ENCODE measurements at places on chromosomes 2 and 18.

DNA sequence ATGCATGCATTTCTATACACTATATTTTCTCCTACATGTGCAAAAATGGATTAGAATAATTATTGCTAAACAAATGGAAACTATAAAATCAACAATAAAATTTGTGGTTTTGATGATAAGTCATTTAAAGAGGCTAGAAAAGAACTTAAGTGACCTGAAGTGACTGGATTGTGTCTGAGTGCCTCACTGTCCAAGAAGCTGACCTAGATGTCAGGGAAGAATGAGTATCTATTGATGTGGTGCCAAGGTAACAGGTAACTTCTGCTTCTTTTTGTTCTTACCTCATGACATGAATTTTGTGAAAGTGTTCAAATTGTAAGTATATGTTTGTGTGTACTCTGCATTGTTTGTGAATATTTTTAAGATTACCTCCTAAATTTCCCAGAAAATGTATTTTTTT is 1623.9 kb upstream of the ACVR2A start:
- DNase-seq, result no peak

DNA sequence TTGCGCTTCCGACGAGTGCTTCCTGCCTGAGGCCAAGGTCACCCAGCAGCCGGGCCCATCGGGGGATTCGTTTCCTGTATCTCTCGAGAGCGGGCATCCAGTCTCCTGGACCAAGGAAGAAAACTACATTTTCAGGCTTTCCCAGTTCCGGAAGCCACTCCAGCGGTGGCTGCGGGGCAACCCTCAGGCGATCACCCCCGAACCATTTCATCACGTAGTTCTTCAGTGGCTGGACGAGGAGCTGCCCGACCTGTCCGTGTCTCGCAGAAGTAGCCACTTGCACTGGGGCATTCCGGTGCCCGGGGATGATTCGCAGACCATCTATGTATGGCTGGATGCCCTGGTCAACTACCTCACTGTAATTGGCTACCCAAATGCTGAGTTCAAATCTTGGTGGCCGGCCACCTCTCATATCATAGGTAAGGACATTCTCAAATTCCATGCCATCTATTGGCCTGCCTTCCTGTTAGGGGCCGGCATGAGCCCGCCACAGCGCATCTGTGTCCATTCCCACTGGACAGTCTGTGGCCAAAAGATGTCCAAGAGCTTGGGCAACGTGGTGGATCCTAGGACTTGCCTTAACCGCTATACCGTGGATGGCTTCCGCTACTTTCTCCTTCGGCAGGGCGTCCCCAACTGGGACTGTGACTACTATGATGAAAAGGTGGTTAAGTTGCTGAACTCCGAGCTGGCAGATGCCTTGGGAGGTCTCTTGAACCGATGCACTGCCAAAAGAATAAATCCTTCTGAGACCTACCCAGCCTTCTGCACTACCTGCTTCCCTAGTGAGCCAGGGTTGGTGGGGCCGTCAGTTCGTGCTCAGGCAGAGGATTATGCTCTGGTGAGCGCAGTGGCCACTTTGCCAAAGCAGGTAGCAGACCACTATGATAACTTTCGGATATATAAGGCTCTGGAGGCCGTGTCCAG is 1.0 kb downstream of the MARS2 start:
- peak; percentile 23 for DNase-seq

DNA sequence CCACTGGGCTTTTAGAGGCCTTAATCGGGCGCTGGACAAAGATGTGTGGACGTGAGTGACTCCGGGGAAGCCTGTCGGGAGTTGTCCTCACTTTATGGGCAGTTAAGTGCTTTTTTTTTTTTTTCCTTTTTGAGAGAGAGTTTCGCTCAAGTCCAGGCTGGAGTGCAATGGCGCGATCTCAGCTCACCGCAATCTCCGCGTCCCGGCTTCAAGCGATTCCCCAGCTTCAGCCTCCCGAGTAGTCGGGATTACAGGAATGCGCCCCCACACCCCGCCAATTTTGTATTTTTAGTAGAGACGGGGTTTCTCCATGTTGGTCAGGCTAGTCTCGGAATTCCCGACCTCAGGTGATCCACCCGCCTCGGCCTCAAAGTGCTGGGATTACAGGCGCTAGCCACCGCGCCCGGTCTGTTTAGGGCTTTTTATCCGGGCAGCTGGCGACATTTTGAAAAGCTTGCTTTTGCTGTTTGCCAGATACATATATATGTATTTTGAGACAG is 1.5 kb downstream of the MSH6 start:
- no peak for DNase-seq

DNA sequence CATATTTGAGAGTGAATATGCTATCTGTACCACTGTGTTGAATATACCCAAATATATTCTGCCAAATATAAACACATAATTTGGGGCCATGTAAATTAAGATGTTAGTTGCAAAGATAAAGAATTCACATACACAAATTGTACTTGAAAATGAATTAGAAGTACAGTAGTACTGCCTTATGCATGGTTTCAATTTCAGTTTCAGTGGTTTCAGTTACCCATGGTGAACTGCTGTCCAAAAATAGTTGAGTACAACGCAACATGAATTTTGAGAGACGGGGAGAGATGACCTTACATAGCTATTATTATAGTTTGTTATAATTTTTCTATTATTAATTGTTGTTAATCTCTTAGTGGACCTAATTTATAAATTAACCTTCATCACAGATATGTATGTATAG is 1313.0 kb upstream of the FAM98A start:
- DNase-seq, result no peak

DNA sequence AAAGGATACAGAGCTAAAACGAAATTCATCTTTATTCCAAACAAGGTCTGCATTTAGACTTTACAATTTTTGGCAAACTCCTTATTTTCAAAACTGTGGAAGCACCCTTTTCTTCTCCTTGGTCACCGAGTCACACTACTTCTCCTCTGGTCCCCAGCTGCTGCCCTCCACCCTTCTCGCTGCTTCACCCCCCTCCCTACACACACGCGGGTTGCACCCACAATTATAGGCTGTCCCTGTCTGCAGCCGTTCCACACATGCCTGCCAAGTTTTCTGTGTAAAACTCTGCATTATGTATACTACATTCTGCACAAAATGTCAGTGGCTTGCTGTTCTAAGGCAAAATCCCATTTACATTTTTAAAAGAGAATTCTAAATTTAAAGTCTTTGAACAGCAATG is 63.5 kb downstream of the PTPN2 start:
- DNase-seq, result no peak

DNA sequence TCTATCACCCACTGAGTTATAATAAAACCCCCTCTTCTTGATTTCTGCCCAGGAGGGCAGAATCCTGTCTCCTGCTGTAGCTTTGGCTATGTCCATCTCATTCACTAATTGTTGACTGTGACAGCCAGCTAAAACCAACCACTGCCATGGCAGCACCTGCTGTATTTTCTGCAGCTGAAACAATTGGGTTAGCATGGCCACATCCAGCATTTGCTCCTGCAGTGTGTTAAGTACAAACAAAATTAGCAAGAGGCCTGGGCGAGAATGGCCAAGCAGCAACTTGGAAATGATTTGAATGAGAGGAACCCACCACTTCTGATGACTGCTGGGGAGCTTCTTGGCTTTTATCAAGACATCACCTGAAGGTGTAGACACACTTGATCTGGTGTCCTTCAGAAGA is 89.4 kb upstream of the LRRTM1 start:
- no peak for DNase-seq

Measured in activated CD4-positive, alpha-beta T cell treated with anti-CD3 and anti-CD28 coated beads for 36 hours (primary cell).